Right cardiac atrium (tissue), 5 donors: ENCODE measurements at places on chromosomes 16 and 17. TPM values are rescaled to one million over a fixed set of nuclear protein-coding genes. Genes with fewer than 3 reads are reported as not detected.

VMO1 gene
- polyA plus RNA-seq = 0.70 TPM

SNAI3 gene
- polyA plus RNA-seq = 2.7 TPM

TAC4 gene
- 1.0 TPM for polyA plus RNA-seq

SLC2A4 gene
- 83.1 TPM for polyA plus RNA-seq

NOL11 gene
- 27.7 TPM for polyA plus RNA-seq

GSE1 gene
- 40.3 TPM for polyA plus RNA-seq

TLCD1 gene
- polyA plus RNA-seq = 1.5 TPM

- no peak for DNase-seq
Measured at GRCh38 chr16:72179204-72179970, 7.4 kb upstream of the PMFBP1 start.

GRCh38 chr16:49937886-49938285, 82.0 kb upstream of the ZNF423 start:
- no peak for DNase-seq

- no peak for DNase-seq
Measured at GRCh38 chr17:44038604-44039011, 23.8 kb upstream of the TMEM101 start.

DNA sequence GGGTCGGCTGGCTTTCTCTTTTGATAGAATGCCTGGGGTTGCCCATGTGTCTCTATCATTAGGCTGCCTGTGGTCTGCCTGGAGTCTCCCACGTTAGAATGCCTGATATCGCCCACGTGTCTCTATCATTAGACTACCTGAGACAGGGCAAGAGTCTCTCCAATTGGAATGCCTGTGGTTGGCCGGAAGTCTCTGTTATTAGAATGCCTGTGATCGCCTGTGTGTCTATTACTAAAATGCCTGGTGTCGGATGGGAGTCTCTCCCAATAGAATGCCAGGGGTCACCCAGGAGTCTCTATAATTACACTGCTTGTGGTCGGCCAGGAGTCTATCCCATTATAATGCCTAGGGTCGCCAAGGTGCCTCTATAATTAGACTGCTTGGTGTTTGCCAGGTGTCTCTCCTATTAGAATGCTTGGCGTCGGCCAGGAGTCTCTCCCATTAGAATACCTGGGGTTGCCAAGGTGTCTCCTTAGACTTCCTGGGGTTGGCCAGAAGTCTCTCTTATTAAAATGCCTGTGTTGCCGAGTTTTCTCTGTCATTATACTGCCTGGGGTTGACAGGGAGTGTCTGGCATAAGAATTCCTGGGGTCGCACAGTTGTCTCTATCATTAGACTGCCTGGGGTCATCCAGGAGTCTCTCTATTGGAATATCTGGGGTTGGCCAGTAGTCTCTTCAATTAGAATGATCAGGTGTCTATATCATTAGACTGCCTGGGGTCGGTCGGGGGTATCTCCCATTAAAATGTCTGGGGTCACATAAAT, 2272.8 kb downstream of the TP53TG3F start:
- no peak for DNase-seq

DNA sequence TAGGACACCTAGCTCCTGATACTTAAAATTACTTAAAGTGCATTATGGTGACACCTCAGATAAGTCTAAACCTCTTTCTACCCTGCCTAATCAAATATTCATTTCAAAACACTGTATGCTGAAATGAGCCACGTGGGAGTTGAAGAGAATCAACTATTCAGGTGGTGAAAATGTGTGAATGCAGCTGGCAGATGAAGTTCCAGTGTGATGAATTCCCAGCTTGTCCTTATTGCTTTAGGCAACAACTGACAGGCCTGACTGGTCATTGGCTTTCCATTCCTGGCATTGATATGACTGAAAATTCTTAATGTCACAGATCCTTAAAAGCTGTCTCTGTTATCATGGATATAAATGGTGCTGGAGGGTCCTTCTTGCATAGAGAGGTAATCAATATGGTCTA, 301.9 kb upstream of the TBX2 start:
- DNase-seq = no peak

DNA sequence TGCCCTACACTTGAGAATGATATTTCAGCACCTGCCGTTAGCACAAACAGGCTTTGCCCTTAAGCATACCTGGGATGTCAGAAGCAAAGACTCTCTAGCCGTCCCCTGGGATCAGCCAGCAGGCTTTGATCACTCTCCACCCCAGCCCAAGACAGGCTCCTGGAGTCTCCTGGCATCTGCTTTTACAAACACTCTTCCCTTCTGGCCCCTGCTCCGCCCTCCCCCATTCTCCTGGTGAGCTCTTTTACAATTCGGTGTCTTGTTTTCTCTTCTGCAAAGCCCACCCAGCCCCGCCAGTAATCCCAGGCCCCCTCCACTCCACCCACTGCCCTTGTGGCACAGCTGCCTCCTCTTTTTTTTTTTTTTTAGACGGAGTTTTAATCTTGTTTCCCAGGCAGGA, 50.4 kb downstream of the KATNIP start:
- no peak for DNase-seq

GRCh38 chr17:36085765-36086164, 4.2 kb downstream of the CCL3 start:
- no peak for DNase-seq

- DNase-seq = peak; percentile 86
Measured at GRCh38 chr16:1054660-1055556, 17.6 kb upstream of the SSTR5 start.

DNA sequence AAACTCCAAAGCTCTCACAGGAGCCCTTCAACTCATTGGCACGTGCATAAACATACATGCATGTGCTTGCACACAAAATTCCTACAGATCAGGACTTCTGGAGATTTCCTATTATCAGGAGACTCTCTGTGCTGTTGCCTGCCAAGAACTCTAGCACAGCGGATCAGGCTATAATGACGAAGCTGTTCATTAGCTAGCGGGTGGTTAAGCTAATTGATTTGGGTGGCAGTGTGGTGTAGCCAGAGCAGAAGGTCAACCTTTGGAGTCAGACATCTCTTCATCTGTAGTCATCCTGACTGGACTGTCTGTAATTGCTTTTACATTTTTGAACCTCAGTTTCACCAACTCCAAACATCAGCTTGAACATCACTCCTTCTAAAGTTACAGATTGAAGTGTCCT, 69.0 kb downstream of the KIF2B start:
- no peak for DNase-seq

GRCh38 chr17:50059759-50060273, 3.9 kb downstream of the ITGA3 start:
- peak; percentile 71 for DNase-seq
